ENCODE measurements at places on chromosomes 12 and 14.

- no peak for DNase-seq
Measured at GRCh38 chr12:39553476-39553875, 66.1 kb downstream of the ABCD2 start.

- DNase-seq, result no peak
Measured at GRCh38 chr14:64196056-64196455, 98.1 kb downstream of the ESR2 start.

- peak; percentile 8 for DNase-seq
Measured at GRCh38 chr12:27787559-27787958, 7.5 kb upstream of the MANSC4 start.

DNA sequence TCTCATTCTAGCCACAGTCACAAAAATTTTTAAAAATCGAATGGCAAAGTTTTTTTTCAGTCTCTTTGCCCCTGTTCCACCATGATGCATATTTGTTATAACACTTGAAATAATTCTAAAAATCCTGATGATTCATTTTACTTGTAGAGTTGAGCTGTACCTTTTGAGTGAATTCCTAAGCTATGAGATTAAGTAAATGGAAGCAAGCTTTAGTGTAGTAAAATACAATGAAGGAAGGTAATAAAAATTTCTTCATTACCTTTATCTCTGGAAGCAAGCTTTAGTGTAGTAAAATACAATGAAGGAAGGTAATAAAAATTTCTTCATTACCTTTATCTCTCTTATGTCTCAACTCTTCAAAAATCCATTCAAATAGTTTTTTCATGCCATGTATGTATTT, 46.1 kb downstream of the TMTC3 start:
- peak; percentile 61 for DNase-seq

GRCh38 chr12:40663781-40664180, 28.5 kb upstream of the CNTN1 start:
- DNase-seq, result no peak

GRCh38 chr12:95147866-95148265, 69.4 kb downstream of the FGD6 start:
- DNase-seq, result no peak

DNA sequence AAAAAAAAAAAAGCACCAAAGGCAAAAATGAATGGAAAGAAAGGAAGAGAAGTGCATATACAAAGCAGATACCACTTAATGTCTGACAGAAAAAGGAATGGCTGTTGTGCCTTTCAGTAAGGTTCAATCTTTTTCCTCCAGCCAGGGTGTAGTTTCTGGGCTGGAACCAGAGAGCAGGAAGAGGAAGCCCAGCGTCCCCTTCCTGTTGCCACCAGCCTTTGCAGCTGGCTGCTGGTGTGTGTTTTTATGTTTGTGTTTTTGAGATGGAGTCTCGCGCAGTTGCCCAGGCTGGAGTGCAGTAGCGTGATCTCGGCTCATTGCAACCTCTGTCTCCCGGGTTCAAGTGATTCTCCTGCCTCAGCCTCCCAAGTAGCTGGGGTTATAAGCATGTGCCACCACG, 64.6 kb upstream of the LTA4H start:
- no peak for DNase-seq

- no peak for DNase-seq
Measured at GRCh38 chr12:109868182-109869051, 11.9 kb downstream of the GLTP start.

DNA sequence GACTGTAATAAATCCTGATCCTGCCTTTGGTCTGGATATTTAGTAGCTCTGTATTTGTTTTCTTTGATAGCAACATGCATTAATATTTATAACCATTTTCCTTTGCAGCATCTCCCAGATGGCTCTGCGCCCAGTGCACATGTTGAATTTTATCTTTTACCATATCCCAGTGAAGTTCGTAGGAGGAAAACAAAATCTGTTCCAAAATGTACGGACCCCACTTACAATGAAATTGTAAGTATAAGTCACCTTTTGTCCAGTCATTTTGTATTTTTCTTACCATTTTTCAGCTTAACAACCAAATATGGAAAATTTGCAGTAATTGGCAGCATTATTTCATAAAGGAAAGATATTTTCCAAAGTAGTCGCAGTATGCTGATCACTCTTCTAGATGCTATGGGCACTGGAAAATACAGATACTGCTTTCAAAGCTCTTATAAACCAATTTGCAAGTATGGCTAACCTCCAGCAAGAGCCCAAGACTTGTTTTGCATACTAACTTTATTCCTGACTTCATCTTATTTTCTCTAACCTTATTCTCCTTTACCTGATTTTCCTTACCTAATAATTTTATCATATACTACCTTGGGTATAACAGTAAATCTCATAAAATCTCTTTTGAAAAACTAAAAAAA, 97.4 kb downstream of the PLCZ1 start:
- no peak for DNase-seq

Measured in fibroblast of skin of right biceps (primary cell).